ENCODE measurements at places on chromosomes 16 and 17.
A peak's percentile ranks its signal among the peaks of the same experiment; 100 is the strongest.

- DNase-seq = no peak
These were observed 15.4 kb upstream of the TMEM220 start for GRCh38 chr17:10745231-10745630.

DNA sequence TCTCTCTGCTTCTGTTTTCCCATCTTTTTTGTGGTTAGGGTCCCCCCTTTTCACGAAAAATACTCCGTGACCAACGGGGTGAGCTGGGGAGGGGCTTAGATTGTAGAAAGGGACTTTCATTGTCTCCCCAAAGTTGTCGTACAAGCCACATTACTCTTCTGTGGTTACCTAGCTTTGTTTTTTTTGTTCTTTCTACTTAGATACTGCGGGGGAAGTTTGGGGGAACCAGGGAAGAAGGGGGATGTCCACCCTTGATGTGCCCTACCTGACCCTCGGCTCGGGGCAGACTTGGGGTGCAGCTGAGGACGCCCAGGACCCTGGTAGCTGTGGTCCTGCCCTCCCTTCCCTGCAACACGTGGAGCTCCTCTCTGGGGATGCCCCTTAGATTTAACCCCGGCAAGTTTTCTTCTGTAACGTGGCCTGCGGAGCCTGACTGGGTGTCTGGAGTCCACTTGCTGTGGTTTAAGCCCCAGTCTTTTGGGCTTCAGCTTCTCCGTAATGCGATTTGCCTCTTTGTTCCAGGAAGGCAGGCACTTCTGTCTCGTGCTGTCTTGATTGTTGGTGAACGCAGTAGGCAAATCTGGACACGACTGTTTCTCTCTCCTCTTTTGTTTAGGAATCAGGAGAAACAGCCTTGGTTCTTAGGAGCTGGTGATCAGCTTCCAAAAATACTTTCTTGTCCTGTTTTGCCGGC, 892 bp downstream of the ABCC1 start:
- peak; percentile 21 for DNase-seq

GRCh38 chr16:3022684-3023414, 893 bp downstream of the HCFC1R1 start:
- no peak for DNase-seq

DNA sequence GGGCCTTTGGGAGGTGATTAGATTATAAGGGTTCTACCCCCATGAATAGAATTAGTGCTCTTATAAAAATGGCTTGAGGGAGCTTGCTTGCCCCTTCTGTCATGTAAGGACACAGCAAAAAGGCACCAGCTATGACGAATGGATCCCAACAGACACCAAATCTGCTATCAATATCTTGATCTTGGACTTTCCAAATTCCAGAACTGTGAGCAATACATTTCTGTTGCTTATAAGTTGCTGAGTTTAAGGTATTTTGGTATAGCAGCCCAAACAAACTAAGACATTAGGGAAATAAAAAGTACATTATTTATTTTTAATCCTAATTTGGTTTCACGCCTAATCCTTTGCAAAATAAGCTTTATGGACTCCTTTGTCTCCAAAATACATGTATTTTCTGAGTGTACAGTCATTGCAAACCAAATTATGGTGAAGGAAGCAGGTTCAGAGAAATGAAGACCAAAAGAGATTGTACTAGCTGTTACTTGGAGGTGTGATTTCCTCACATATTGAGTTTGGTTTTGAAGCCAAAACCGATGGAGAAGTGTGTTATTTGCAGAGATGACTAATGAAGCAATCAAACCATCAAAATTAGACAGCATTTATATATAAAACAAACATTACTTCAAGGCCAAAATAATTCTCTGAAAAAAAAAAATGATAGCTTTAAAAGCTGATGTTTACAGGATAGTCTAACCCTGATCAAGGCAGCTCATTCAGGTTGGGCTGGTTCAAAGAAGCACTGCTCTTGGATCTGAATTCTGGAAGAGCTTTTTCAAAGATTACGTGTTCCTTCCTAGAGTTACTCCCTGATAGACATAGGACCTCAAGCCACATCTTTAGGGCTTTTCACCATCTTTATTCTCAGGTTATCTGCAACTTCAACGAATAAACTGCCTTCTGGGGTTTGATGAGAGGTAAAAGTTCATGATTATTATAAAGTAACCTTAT, 71.6 kb downstream of the MYO1D start:
- DNase-seq = no peak

DNA sequence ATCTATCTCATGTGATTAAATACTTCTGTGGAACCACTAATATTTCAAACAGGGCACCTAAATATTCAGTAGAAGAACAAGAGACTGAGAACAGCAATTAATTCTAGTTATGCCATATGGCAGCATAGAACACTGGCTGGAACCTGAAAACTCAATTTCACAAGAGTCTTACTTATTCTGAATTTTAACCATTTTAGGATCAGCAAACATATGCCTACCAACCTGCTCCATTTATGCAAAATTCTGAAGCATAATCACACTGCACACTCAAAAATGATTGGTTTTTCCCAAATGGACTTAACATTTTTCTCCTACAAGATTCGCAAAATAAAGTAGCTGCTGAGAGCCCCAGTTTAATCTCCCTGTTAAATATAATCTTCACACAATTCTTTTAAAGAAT, 43.2 kb downstream of the SKAP1 start:
- no peak for DNase-seq

GRCh38 chr16:19776565-19776964, 58.5 kb downstream of the IQCK start:
- no peak for DNase-seq
